SIG-M5 (cell line): ENCODE measurements at places on chromosomes 16 and 17.

DNA sequence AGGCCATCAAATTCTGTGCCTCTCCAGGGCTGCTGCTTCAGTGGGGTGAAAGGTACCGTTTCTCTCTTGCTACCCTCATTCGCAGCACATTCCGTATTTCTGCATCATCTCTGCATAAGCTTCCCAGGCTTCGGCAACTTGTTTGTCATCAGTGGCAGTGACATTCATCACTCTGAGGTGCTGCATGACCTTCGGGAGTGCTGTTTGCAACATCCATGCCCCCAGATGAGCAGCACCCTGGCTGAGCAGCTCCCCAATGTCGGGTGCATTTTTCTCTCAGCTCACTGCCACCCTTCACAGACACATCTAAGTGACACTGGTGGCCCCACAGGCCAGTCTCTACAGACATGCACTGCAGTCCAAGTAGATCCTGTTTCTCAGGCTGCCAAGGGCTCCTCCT, 3.8 kb downstream of the CREBBP start:
- DNase-seq, result no peak

- no peak for DNase-seq
Observed at GRCh38 chr17:4172356-4172755, 29.4 kb downstream of the CYB5D2 start.

- no peak for DNase-seq
Observed at GRCh38 chr16:23742766-23743165, 12.1 kb upstream of the CHP2 start.

DNA sequence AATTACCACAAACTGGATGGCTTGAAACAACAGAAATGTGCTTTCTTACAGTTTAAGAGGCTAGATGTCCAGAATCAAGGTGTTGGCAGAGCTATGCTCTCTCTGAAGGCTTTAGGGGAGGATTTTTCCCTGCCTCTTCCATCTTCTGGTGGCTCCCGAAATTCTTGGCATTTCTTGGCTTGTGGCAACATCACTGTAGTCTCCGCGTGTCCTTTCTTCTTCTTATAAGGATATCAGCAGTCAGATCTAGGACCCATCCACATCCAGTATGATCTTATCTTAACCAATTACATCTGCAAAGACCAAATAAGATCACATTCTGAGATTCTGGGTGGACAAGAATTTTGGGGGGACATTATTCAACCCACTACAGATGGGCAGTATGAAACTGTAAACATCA, 119.2 kb upstream of the PMFBP1 start:
- DNase-seq, result no peak

DNA sequence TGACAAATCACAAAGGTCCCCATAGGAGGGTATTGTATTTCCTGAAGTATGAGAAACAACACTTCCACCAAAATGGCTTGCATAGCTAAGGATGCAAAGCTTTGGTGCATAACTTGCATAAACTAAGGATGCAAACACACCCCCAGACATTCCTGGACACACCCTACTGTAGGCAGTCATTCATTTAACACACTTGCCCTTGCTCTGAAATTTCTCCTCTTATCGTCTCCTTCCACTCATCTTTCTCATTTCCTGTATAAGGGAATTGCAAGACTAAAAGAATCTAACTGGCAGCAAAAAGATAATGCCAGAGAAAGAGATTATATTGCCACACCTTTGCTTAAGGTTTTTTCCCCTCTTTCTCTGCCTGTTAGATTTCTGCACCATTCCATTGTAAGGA, 28.3 kb downstream of the CHD9 start:
- no peak for DNase-seq

GRCh38 chr16:19179546-19180490, 11.8 kb downstream of the SYT17 start:
- peak; percentile 82 for DNase-seq

DNA sequence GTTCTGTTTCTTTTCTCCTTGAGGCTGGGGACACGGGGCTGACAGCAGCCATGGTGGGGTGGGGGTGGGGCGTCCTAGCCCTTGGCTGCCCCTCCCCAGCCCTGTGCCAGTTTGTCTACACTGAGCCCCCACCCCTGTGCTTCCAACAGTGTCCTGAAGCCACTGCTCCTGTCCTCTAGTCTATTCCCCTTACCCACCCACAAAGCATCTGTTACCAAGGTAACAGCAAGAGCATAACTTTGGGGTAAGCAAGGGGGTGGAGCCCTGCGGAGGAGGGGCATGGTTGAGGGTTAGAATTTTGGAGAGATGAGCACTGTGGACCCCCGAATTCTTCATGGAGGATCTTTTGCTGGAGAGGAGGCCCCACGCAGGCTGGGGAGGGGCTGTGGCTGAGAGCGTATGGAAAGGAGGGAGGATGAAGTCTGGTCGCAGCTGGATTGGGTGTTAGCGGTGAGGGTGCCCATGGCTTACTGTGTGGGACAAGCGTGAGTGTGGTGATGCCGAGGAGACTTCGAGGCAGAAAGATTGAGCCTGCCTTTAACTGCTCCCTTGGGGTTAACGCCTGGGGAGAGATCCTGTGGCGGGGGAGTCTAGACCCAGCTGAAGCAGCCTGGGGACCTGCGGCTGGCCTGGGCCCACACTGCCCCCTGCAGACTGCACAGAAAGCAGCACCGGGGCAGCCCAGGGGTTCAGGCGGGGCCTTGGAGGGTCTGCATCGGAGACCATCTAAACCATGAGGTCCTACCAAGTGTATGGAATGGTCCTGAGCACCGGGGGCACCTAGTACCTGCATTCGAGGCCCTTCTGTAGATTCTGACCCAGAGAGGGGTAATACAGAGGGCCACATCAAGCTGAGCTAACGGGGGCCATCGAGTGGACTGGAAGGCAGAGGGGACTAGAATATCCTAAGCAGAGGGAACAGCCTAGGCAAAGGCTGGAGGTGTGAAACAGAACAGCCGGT, 6.1 kb upstream of the STAC2 start:
- no peak for DNase-seq

DNA sequence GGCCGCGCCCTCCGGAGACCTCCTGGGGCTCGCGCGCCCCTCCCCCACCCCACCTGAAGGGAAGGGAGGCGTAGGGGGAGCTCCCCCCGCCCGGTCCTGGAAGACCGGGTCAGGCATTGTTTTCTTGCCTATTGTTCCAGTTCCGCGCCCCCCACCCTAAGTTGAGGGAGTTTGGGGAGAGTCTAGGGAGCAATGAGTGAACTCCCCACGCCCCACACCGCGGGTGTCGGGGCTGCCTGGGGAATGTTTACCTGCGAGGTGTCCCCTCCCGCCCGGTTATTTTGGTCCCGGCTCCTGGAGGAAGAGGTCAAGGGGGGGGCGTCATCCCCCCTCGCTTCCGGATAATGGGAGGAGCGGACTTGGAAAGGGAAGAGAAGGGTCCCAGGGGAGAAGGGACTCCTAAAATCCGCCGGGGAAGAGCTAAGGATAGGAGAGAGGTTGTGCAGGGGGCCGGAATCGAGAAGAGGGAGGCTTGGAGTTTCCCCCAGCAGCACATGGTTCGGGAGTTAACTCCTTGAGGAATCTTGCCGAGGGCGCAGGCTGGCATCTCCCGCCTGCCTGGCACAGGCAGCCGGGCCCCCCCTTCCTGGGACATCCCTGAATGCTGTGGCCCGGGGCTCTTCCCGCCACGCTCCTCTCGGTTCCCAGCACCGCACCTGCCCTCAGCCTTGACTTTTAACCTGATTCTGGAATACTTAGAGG, 881 bp downstream of the MLLT6 start:
- DNase-seq, result no peak

DNA sequence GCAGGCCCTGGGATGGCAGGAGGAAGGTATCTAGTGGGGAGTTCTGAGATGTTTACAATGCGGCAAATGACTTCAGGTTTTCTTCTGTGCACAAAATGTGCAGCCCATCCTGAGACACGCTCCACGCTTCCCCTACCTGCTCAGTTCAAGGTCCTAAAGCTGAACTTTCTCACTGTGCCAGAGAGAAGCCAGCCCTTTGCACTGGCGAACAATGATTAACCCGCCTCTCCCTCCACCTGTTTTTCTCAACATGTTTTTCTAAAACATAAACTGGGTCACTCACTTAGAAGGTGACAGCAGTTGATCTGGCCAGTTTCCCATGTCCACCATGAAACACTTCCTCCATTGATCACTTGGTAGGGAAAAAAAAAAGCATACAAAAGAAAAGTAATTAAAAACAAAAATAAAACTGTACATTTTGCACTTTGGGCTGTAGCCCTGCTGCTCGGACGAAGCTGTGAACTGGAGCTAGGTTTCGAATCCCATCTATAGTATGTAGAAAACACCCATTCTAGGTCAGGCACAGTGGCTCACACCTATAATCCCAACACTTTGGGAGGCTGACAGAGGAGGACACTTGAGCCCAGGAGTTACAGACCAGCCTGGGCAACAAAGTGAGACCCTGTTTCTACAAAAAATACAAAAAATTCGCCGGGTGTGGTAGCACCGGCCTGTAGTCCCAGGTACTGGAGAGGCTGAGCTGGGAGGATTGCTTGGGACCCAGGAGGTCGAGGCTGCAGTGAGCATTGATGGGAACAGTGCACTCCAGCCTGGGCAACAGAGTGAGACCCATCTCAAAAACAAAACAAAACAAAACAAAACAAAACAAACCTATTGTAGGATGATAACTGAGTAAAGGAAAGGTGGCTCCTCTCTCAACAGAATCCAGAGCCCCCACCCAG, 6.1 kb upstream of the G6PC1 start:
- no peak for DNase-seq

GRCh38 chr16:82715160-82715559, 88.4 kb downstream of the CDH13 start:
- DNase-seq, result no peak

GRCh38 chr17:263773-264172, 82.3 kb upstream of the DOC2B start:
- DNase-seq, result no peak

- no peak for DNase-seq
Observed at GRCh38 chr17:68600067-68600930, 868 bp downstream of the FAM20A start.

DNA sequence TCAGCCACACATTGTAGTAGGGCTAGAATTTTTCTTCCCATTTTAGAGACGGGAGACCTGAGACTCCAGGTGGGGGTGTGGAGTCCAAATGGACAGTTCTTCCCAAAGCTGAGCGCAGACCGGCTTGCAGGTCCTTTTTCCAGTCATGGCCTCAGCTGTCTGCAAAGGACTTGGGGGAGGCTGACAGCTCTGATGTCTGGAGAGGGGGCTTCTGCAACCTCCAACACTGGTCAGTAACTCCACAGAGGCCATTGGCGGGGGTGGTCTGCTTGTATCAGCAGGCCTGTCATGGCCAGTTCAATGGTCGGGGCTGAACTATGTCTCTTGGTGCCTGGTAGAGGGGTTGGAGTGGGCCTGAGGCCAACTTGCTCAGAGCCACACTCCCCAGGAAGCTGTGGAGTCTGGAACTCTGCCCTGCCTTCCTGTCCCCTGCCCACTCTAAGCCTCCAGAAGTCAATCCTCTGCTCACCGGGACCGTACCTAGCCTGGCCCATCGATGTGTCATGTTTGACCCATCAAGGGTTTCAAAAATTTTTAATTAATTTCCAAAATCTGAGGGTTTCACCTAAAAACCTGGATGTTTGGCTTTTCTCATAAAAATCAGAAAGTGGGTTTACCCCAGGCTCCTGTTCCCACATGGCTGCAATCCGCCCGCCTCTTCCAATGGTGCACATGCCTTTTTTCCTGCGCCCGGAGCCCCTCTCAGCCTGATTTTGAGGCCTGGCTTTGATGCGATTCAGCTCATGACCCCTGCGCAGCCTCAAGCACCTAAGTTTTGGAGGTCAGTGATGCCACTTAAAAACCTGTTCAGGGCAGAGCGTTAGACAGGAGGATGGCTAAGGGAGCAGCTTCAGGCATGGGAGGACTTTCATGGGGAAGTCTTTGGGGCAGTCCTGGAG, 39.9 kb downstream of the SNX20 start:
- DNase-seq, result no peak
